ENCODE measurements at places on chromosomes 11 and 22.

- DNase-seq, result no peak
Measured at GRCh38 chr11:35206616-35207015, 67.6 kb downstream of the CD44 start.

GRCh38 chr11:87971354-87971753, 203.9 kb downstream of the RAB38 start:
- no peak for DNase-seq

DNA sequence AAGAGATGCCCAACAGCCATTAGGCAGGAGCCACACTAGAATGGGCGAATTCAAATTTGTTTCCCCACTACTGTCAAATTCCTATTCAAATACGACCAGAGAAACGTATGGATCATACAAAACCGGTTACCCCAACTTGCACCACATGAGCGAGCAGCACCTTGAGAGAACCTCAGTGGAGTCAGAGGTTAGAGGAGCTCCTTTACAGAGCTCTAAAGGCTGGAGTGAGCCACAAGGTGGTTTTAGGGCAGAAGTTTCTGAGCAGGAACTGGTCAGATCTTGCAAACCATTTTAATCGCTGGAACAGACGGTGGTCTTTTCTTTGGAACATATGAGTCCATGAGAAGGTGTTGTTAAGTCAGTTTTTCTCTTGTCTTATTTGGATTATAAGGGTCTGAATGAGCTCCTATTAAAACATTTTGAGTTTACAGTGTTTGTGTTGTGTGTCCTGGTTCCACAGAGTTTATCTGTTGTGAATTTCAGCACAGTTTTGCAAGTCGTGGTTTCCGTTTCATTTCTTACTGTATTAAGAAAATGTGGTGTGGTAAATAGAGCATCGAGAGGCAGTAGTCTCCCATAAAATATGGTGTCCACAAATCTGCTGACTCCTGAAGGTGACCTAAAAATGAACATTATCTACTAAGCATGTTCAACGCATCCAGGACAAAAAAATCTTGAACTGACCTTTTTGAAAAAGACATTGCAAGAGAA, 471.7 kb downstream of the NTM start:
- DNase-seq, result no peak

DNA sequence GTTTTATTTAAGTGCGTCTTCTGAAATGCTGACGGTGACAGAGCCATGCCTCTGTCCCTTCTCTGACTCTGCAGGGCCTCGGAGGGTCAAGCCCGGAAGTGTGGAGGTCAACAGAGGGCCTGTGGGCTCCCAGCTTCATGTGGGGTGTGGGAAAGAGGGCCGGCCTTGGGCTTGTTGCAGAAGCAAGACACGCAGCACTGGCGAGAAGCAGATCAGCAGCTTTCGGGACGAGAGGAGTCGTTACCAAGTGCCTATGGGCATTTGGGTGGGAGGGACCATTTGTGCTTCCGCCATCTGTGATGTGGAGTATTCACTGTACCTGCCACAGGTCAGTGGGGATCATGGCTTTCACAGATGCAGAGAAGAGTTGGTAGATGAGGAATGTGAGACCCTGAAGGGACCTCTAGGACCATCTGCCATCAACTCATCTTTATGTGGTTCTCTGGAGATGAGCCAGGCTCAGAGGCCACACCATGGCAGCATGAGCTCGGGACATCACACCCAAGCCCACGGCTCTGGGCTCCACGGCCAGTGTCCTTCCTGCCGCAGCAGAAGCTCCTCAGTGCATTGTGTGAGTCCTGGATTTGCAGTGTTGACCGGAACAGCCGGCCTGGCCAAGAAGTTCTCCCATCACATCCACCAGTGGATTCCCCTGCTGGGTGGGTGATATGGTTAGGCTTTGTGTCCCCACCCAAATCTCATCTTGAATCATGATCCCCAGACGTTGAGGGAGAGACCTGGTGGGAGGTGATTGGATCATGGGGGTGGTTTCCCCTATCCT, 590.7 kb downstream of the TBC1D22A start:
- no peak for DNase-seq

- no peak for DNase-seq
Measured at GRCh38 chr22:18070556-18071306, 7.1 kb upstream of the PEX26 start.

GRCh38 chr11:59154610-59155009, 12.0 kb downstream of the FAM111A start:
- no peak for DNase-seq

- DNase-seq, result no peak
Measured at GRCh38 chr11:11620921-11621572, 758 bp downstream of the GALNT18 start.

Measured in stimulated activated CD4-positive, alpha-beta T cell treated with anti-CD3 and anti-CD28 coated beads, TNF-alpha, amount 100 ng/mL, for 1 hour (primary cell).